Thymus (tissue), 14 donors: ENCODE measurements at places on chromosomes 3 and 15. TPM values are rescaled to one million over a fixed set of nuclear protein-coding genes. Genes with fewer than 3 reads are reported as not detected.

DNA sequence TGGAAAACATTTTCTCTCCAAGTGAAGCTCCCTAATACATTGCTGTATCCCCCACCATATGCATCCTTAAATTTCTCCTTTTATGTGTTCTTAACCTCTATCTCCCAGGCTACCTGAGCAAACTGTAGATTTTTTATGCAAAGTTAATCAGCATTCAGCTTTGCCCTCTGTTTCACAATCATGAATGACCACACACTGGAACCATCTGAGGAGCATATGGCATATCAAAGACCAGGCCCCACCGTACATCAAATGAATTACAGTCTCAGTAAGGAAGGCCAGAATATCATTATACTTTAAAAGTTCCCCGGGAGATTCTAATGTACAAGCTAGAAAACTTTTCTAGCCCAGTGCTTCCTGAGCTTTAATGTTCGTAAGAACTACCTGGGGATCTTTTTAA lies 115.5 kb upstream of the NECTIN3 start:
- DNase-seq = no peak

The CCDC191 gene
- total RNA-seq = 2.5 TPM

The ARPIN gene
- 2.7 TPM for total RNA-seq

GRCh38 chr3:12367346-12367745 lies 78.5 kb downstream of the PPARG start:
- DNase-seq = no peak

DNA sequence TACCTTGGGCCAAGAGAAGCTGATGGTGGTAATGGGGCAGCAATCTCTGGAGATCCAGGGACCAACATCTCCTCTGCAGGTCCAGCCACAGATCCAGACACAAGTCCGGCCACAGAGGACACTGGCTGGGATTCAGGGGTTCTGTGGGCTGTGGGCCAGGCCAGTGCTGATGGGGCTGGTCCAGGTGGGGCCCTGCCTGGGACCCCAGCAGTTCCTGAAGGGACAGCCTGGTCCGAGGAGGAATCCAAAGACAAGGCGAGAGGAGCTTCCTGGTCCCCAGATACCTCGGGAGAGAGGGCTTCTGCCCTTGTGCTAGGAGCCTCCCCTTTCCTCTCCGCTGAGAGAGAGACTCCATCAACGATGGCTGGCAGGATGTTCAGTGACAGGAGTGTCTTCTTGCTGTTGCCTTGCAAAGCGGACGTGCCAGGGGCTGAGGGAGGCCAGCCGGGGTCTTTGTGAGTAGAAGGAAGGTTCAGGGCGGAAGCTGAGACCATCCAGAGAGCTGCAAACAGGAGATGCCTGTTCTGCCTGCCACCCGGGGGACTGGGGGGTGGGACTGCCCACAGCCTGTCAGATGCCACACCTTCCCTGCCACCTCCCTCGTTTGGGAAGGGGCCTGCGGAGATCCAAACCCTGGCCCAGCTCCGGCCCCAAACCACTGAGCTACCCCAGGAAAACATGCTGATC lies 24.5 kb upstream of the GOLGA6C start:
- no peak for DNase-seq
